Naive thymus-derived CD8-positive, alpha-beta T cell (primary cell): ENCODE measurements at places on chromosomes 3 and 15.

- DNase-seq: no peak
Observed at GRCh38 chr3:147705651-147706051, 296.5 kb downstream of the ZIC1 start.

GRCh38 chr15:93168910-93169309 lies 79.9 kb upstream of the RGMA start:
- no peak for DNase-seq

DNA sequence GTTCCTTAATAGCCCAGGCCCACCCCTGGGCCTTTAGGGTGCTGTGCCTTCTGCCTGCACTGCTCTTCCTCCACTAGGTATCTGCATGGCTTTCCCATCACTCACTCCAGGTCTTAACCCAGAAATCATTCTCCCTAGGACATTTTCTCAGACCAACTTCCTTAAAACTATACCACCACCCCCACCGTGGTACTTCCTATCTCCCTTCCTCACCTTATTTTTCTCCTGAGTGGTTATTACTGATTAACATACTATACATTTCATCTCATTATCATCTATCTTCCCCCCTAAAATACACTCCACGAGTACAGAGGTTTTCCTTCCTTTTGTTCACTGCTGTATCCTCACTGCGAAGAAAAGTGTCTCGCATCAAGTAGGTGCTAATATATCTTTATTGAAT lies 115.2 kb downstream of the ANO10 start:
- no peak for DNase-seq

GRCh38 chr3:8456412-8456811 lies 45.2 kb upstream of the LMCD1 start:
- DNase-seq: no peak

DNA sequence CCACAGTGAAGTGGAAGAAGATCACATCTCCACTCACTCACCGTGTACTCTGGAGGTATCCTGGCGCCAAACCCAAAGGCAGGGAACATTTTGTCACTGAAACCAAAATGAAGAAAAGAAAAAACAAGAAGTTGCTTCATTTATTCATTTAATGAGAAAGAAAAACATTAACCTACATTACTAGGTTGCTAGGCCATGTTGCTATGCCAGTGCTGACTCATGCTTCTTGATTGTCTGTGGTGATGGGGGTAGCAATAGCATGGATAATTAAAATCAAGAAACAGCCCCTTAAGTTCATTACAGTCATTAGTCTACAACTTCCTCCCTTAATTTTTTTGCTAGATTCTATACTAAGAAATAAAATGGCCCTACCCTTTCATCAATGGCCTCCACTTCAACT lies 52.7 kb upstream of the MRPL3 start:
- no peak for DNase-seq

- no peak for DNase-seq
Observed at GRCh38 chr3:135034891-135035440, 239.9 kb downstream of the EPHB1 start.

- no peak for DNase-seq
Observed at GRCh38 chr3:116039651-116039985, 405.7 kb downstream of the LSAMP start.

- no peak for DNase-seq
Observed at GRCh38 chr3:25007974-25008658, 419.9 kb upstream of the RARB start.

GRCh38 chr3:52525680-52526561 lies 7.7 kb downstream of the NT5DC2 start:
- DNase-seq: no peak

DNA sequence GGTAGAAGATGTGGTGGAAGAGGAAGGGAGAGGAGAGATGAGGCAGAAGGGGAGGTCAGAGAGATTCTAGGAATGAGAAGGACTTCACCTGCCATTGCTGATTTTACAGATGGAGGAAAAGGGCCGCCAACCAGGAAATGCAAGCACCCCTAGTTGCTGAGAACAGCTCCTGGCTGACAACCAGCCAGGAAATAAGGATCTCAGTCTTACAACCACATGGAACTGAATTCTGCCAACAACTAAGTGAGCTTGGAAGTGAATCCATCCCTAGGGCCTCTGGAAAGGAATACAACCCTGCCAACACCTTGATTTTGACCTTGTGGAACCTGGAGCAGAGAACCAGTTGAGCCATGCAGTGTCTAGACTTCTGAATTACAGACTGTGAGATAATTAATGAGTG lies 86.6 kb downstream of the EDEM1 start:
- DNase-seq: no peak
